ENCODE measurements at places on chromosomes 4 and X. TPM values are rescaled to one million over a fixed set of nuclear protein-coding genes. Genes with fewer than 3 reads are reported as not detected.

DNA sequence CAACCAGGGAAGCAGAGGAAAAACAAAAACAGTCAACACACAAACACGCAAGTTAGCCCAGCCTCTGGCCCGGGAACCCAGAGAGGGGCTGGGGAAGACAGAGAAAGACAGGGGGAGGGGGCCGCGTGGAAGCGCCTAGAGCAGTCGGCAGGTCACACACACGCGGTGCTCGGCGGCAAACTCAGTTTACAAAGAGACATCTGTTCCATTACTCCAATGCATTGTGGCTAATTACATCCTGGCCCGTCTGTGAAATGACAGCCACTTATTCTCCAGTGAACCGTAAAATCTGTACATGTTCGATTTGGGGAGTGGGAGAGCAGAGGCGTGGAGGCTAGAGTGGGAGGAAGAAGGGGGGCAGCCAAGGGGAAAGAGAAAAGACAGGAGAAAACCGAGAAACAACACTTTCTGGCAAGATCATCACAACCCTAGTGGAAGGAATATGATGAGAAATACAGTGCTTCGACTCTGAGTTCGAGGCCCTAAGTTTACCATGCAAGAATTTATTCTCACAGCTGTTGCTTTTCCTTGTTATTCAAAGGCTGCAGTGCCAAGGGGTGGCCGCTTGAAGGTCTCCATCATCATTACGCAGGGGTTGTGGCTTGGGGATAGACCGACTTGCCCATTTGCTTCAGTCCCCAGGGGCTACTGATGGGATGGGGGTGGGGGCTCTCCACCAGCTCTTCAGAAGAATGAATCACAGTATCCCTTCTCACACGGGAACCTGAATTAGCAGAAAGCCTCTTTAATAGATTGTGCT is 167.7 kb downstream of the MGST2 start:
- no peak for DNase-seq
- no peaks in the 10 kb centered on the region for H3K36me3 ChIP-seq
- H3K27ac ChIP-seq = no peak overlapping the region

The PF4V1 gene
- 3.0 TPM for total RNA-seq

The CXCL5 gene
- 0.59 TPM for total RNA-seq

The DCAF4L1 gene
- total RNA-seq = 0.44 TPM

- peaks cover 2% of the 10 kb centered on the region for H3K27me3 ChIP-seq
- H3K4me1 ChIP-seq = no peaks in the 10 kb centered on the region
- H3K36me3 ChIP-seq = no peaks in the 10 kb centered on the region
- DNase-seq = peak; percentile 66
Observed at GRCh38 chrX:12771445-12772069, 19.7 kb upstream of the PRPS2 start.

GRCh38 chrX:1673337-1673736 is 58.5 kb downstream of the ASMT start:
- no peaks in the 10 kb centered on the region for H3K27me3 ChIP-seq
- no peak overlapping the region for H3K4me3 ChIP-seq
- no peaks in the 10 kb centered on the region for H3K4me1 ChIP-seq
- peak; percentile 22 for DNase-seq
- H3K36me3 ChIP-seq = peaks cover 5% of the 10 kb centered on the region

The TMSB15A gene
- total RNA-seq = not detected

GRCh38 chrX:47030339-47030738 is 47.9 kb upstream of the RGN start:
- H3K4me3 ChIP-seq = no peak overlapping the region
- H3K4me1 ChIP-seq = no peaks in the 10 kb centered on the region
- no peak overlapping the region for H3K27ac ChIP-seq
- no peaks in the 10 kb centered on the region for H3K36me3 ChIP-seq

DNA sequence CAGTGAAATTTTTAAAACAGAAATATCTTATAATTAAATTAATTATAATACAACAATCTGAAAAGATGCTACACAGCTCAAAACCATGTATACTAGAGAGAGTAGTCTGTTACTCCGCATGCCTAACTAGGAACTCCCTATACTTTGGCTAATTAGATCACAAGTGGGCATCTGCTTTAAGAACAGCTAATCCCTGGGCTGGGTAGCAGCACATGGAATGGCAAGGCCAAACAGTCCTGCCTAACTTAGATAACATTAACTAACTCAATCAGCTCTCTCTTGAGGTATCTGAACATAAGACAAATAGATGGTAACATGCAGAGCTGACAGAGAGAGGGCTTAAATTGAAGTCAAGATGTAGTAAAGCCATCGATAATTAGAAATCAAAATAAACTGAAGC is 9.9 kb downstream of the CHIC2 start:
- H3K27ac ChIP-seq = no peak overlapping the region
- H3K4me1 ChIP-seq = peaks cover 53% of the 10 kb centered on the region
- no peaks in the 10 kb centered on the region for H3K36me3 ChIP-seq

- H3K4me1 ChIP-seq = peaks cover 22% of the 10 kb centered on the region
- H3K36me3 ChIP-seq = no peaks in the 10 kb centered on the region
- no peak overlapping the region for H3K27ac ChIP-seq
- H3K27me3 ChIP-seq = no peaks in the 10 kb centered on the region
- DNase-seq = no peak
- H3K4me3 ChIP-seq = no peak overlapping the region
Observed at GRCh38 chr4:26377328-26378311, 56.8 kb downstream of the RBPJ start.

DNA sequence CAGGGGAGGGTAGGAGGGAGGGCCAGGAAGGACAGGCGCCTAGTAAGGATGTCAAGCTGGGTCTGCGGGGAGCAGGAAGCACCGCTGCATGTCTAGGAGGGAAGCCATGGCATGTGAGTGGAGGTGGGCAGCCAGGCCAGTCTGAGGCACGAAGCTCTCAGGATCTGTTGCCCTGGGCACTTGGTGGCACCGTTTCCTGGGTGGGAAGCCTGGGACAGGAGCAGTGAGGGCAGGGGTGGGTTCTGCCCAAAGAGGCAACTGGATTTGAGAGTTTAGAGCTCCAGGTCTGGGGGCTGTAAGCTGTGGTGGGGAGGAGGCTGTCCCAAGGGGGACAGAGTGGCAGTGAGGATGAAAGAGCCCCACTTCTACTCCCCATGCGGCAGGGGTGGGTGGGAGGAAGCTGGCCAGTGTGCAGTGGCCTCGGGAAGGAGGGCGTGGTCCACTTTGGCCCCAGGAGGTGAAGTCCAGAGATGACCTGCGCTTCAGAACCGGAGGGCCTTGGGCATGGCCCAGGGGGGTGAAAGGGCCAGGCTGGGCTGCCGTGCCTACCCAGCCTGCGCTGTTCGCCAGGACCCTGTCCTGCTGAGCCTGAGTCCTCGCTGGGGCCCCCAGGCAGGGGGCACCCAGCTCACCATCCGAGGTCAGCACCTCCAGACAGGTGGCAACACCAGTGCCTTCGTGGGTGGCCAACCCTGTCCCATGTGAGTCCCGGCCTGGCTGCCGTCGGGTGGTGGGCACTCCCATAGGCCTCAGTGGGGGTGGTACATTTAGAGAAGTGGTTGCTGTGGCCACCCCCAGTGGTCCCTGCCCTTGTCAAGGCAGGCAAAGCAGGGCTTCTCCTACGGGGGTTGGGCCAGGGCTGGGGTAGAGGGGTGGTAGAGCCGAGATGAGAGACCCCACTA is 8.3 kb upstream of the SRPK3 start:
- no peaks in the 10 kb centered on the region for H3K4me1 ChIP-seq
- H3K4me3 ChIP-seq = no peak overlapping the region
- DNase-seq = no peak
- H3K36me3 ChIP-seq = no peaks in the 10 kb centered on the region

- no peak overlapping the region for H3K4me3 ChIP-seq
- DNase-seq = no peak
- H3K27me3 ChIP-seq = no peaks in the 10 kb centered on the region
Observed at GRCh38 chr4:168724686-168725411, 228.0 kb downstream of the PALLD start.

DNA sequence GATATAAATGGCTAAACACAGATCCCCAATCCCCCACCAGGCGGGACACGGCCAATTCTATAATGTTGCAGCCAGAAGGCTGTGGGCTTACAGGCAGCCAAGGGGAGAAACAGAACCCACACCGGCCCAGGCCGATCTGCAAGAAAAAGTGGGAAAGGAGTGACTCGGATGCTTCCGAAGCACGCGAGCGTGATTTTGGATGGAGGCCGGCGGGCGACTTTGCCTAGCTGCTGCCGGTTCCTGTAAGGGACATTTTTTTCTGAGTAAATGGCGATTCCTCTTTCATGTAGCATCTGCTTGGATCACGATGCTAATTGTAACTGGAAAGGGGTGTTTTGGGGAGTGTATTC is 470.2 kb downstream of the PCDH19 start:
- H3K4me3 ChIP-seq = no peak overlapping the region
- DNase-seq = no peak
- H3K27ac ChIP-seq = no peak overlapping the region

All from CD4-positive, CD25-positive, alpha-beta regulatory T cell (primary cell).